ENCODE measurements at places on chromosomes 4 and X.

- no peak for DNase-seq
Measured at GRCh38 chr4:4426511-4427120, 39.7 kb downstream of the NSG1 start.

GRCh38 chr4:6313216-6313615, 43.6 kb downstream of the WFS1 start:
- no peak for DNase-seq

DNA sequence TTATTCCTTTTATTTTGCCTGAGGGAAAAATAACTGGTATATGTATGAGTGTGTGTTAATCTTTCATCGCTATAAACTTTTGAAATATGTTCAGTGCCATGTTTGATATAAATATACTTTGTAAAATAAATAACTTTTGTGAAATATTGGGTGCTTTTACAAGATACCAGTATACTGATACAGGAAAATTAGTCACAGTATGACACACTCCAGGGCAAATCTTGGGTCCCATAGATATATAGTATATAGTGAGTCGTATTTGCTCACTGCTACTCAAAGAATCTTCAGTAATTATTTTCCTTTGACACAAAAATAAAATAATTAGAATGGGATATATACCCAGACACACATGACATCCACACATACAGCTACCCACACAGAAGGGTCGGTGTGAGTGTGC, 472.3 kb downstream of the GRID2 start:
- DNase-seq: no peak

DNA sequence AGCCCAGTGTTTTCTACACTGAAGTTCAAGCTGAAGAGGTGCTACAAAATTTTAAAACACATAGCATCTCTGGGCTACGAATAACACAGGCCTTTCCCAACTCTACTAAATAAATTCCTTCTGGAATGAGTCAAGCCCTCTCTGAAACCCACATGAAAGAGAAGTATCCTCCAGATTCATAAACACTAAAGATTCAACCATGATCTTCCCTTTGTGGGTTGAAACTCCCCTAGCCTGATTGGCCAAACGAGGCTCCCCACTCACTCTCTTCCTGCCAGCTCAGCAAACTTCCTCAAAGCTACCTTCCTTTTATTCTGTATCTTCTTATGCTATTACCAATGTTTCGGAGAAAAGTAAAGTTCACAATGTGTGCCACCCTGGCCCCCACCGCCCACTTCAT, 95.4 kb downstream of the NKX6-1 start:
- no peak for DNase-seq

DNA sequence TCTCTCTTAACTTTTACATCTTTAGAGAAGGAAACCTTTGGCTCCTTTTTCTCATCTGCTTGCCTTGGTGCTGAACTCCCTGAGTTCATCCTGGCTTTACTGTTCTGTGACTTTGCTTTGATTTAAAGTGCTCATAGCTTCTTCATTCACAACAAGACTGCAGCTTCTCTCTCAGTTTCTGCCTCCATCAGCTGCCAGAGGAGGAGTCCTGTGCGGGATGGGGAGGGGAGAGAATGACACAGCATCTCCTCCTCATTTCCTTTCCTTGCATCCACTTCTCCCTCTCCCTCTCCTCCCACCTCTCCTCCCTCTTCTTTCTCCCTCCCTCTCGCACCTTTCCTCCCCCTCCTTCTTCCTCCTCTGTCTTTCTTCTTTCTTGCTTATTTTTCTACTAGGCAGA, 42.0 kb downstream of the CBLL2 start:
- DNase-seq: no peak

DNA sequence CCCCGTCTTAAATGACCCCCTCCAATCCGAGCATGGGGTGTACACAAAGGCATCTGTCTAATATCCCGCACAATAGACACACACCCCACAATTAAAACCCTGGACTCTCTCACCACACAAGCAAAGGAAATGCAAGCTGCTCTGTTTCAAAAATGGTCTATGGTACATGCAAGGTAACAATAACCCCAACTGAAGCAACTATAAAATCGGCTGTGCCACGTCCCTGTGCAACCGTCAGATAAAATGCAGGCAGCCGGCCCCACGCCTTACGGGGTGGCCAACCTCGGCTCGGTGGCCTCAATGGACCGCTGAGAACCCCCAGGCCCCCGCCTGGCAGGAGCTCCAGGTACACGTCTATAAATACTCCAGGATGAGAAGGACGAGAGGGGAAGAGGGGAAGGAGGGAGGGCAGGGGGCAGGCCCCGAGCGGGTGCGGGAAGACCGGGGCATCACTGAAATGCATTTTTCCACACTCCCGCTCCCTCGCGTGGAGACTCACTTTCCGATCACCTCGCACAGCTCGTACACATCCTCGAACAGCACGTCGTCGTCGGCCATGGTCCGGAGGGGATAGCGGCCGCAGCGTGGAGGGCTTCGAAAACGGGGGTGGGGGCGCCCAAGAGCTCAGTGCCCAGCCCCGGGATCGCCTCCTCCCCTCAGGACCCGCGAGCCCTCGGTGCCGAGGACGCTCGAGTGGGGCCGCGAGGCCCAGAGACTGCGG, 763 bp downstream of the CASK start:
- no peak for DNase-seq

GRCh38 chrX:8748855-8749254, 16.9 kb upstream of the ANOS1 start:
- no peak for DNase-seq

DNA sequence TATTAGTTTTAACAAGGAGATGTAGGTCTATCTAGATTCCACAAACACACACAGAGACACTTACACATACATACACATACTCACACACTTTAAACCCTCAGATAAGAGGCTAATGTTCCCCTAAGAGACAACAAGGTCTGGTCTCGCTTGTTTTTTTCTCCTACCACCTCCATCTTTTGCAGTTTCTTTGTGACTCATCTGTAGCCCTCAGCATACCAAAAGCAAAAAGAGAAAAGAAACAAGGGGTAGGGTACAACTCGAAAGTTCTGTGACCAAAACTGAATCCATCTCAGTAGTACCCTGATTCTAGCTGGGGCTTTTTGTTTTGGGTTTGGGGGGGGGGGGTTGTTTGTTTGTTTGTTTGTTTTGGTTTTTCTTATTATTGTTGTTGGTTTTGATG, 12.2 kb upstream of the EXOSC9 start:
- no peak for DNase-seq

DNA sequence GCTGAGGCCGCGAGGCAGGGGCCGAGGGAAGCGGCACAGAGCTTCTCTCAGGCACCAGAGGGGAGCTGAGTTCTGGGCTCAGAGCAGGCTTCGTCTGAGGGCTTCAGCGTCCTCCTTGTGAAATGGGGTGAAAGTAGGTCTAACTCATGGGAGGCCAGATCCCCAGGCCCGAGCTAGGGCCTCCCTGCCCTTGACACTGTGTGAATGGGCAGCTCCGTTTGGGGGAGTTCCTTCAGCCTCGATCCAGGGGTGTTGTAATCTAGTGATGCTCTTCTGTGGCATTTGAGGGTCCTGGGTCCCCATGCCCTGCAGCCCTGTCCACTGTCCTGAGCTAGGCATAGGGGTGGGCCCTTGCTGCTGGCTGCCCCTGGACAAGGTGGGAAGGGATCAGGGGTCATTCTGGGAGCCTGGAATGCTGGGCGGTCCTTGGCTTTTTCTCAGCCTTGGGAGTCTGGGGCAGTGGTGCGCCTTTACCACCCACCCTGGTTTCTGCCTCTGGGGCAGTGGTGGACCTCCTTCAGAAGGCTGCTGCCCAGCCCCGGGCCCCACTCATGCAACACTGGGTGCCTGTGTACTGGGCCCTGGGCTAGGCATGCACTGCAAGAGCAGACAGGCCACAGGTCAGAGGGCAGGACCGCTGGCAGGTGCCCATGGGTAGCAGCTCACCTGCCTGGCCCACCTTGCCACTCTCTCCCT, 4.1 kb downstream of the SH3BP2 start:
- DNase-seq: no peak

DNA sequence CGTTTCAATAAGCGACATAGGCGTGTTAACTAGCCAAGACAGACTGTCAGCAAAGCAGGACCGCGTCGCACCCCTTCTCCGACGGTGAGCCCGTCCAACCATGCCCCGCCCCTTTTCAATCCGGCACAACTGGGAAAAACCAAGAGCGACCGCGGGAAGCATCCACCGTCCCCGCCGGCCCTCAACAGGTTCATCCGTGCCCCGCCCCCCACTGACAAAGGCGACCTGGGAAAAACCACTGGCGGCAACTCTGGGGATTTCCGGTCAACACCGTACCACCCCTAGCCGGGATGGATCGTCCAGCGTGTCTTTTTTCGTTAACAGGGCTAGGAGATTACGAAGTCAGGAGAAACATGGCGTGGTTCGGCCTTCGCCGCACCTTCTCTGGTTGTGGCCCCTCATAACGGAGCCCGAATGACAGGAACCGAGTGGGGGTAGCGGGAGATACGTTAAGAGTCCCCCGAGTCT, 377 bp downstream of the TIMM17B start:
- DNase-seq: no peak

GRCh38 chrX:87006561-87006960, 511.0 kb upstream of the KLHL4 start:
- DNase-seq: no peak
